ENCODE measurements at places on chromosomes 2 and 18. TPM values are rescaled to one million over a fixed set of nuclear protein-coding genes. Genes with fewer than 3 reads are reported as not detected.

Gene PPP1CB
- 171 TPM for total RNA-seq

Gene LOXHD1
- total RNA-seq = 0.25 TPM

Gene C1GALT1C1L
- not detected for total RNA-seq

Gene LRRC30
- total RNA-seq = not detected

Gene UGT1A6
- total RNA-seq = not detected

Gene IL1F10
- not detected for total RNA-seq

Gene RAB17
- total RNA-seq = not detected

Gene MC4R
- not detected for total RNA-seq

Gene KRCC1
- 20.5 TPM for total RNA-seq

Gene ASPRV1
- total RNA-seq = 0.69 TPM

Gene CHN1
- total RNA-seq = 0.62 TPM

Gene HRH4
- total RNA-seq = 0.07 TPM

Gene IL1R2
- 0.50 TPM for total RNA-seq

Gene BOLL
- total RNA-seq = not detected

Gene IL37
- not detected for total RNA-seq

Gene LYPD1
- not detected for total RNA-seq

Gene HTR2B
- total RNA-seq = 2.1 TPM

Gene SH3RF3
- 0.17 TPM for total RNA-seq

Gene HSPE1
- total RNA-seq = 91.0 TPM

Gene SLC25A52
- not detected for total RNA-seq

Gene UPP2
- not detected for total RNA-seq

Gene TMEM247
- not detected for total RNA-seq

Gene MALL
- 0.19 TPM for total RNA-seq

Gene MSH2
- 48.0 TPM for total RNA-seq

Gene SLC9A2
- not detected for total RNA-seq

Gene LIMS4
- total RNA-seq = not detected

Gene CNRIP1
- total RNA-seq = not detected

Gene CSRNP3
- not detected for total RNA-seq

Gene TUBA4A
- total RNA-seq = 339 TPM

Gene NPAS2
- total RNA-seq = 5.6 TPM

Gene RBFA
- 24.2 TPM for total RNA-seq

Gene TIA1
- 146 TPM for total RNA-seq

Gene SDC1
- not detected for total RNA-seq

Gene TTR
- not detected for total RNA-seq

Gene KRTCAP3
- 7.1 TPM for total RNA-seq

Gene INHBB
- total RNA-seq = not detected

Gene ANKRD30BL
- total RNA-seq = not detected

Gene DUSP19
- 0.92 TPM for total RNA-seq

Gene SIX2
- total RNA-seq = not detected

Gene TTN
- total RNA-seq = 11.6 TPM

Gene IL1RL1
- 0.12 TPM for total RNA-seq

Gene GPR39
- not detected for total RNA-seq

Gene UGT1A9
- not detected for total RNA-seq

Gene ALLC
- not detected for total RNA-seq

Gene RGPD3
- total RNA-seq = 0.06 TPM

Gene ACMSD
- not detected for total RNA-seq

Gene TMEM17
- total RNA-seq = not detected

Gene SPP2
- not detected for total RNA-seq

Gene PLEKHB2
- total RNA-seq = 55.4 TPM

Gene CNTNAP5
- not detected for total RNA-seq

Gene CHRNG
- not detected for total RNA-seq

Gene ASIC4
- not detected for total RNA-seq

Gene ZNF892
- 4.0 TPM for total RNA-seq

Gene ZBTB7C
- total RNA-seq = 0.10 TPM

Gene MEP1B
- total RNA-seq = not detected

Gene WDCP
- total RNA-seq = 21.8 TPM

Gene CXCR4
- total RNA-seq = 169 TPM

Gene OSBPL6
- total RNA-seq = 0.35 TPM

Measured in activated CD4-positive, alpha-beta T cell treated with anti-CD3 and anti-CD28 coated beads, Interleukin-2, amount 10 ng/mL, durations not matched to agents 7 days and 5 days (primary cell).